ENCODE measurements at places on chromosomes 7 and 10. TPM values are rescaled to one million over a fixed set of nuclear protein-coding genes. Genes with fewer than 3 reads are reported as not detected.

Gene TIAL1
- total RNA-seq = 199 TPM

Gene DIP2C
- 1.6 TPM for total RNA-seq

Gene CHAT
- total RNA-seq = not detected

Gene EGR2
- total RNA-seq = 1.4 TPM

Gene GJD4
- total RNA-seq = not detected

Gene COL26A1
- total RNA-seq = not detected

Gene HOXA2
- not detected for total RNA-seq

Gene CTBP2
- total RNA-seq = 0.94 TPM

Gene INA
- total RNA-seq = 0.09 TPM

Gene AGR3
- not detected for total RNA-seq

Gene GARIN1A
- total RNA-seq = 0.88 TPM

Gene OPALIN
- total RNA-seq = not detected

Gene MRLN
- total RNA-seq = not detected

Gene SNX10
- 31.6 TPM for total RNA-seq

Gene ODAD2
- total RNA-seq = not detected

Gene ZNF518A
- total RNA-seq = 22.0 TPM

Gene TMEM213
- total RNA-seq = not detected

Gene MKI67
- total RNA-seq = 280 TPM

Gene GRID1
- not detected for total RNA-seq

Gene HTR5A
- total RNA-seq = not detected

Gene MSS51
- 4.8 TPM for total RNA-seq
